ENCODE measurements at places on chromosomes 6 and 20. TPM values are rescaled to one million over a fixed set of nuclear protein-coding genes. Genes with fewer than 3 reads are reported as not detected.

Gene ZSCAN9
- 5.5 TPM for total RNA-seq

Gene TFAP2B
- not detected for total RNA-seq

Gene KHDRBS2
- not detected for total RNA-seq

Gene SAMD3
- total RNA-seq, result 0.20 TPM

Gene HLA-DQA1
- total RNA-seq, result not detected

Gene TAAR9
- total RNA-seq, result not detected

Gene FAM83C
- not detected for total RNA-seq

Gene KCNK5
- total RNA-seq, result 0.37 TPM

Gene ATRN
- total RNA-seq, result 33.6 TPM
